Prostate gland (tissue), 2 donors: ENCODE measurements at places on chromosomes 3 and 15. TPM values are rescaled to one million over a fixed set of nuclear protein-coding genes. Genes with fewer than 3 reads are reported as not detected.

The PIF1 gene
- 9.8 TPM for total RNA-seq

The GOLGA6A gene
- total RNA-seq: not detected

DNA sequence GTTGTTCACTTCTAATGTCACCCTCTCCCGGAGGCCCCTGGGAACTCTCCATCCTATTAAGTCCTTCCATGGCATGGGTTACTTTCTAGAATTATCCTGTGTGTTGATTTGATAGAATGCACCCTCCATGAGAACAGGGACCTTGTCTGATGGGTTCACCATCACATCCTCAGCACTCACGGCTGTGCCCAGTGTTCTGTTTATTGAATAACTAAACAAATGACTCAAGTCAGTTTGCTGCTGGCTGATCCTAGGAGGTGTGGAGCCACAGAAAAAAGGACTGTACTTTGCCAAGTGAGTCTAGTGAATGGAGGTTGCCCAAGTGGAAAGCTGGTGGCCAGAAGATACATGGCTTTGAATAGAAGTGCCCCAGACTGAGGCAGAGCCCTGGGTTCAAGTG, 48.5 kb upstream of the RAB6B start:
- DNase-seq: no peak
- peak overlapping the region; percentile 72 for H3K27ac ChIP-seq
- no peaks in the 10 kb centered on the region for H3K36me3 ChIP-seq
- H3K27me3 ChIP-seq: no peaks in the 10 kb centered on the region
- H3K4me1 ChIP-seq: peaks cover 16% of the 10 kb centered on the region

DNA sequence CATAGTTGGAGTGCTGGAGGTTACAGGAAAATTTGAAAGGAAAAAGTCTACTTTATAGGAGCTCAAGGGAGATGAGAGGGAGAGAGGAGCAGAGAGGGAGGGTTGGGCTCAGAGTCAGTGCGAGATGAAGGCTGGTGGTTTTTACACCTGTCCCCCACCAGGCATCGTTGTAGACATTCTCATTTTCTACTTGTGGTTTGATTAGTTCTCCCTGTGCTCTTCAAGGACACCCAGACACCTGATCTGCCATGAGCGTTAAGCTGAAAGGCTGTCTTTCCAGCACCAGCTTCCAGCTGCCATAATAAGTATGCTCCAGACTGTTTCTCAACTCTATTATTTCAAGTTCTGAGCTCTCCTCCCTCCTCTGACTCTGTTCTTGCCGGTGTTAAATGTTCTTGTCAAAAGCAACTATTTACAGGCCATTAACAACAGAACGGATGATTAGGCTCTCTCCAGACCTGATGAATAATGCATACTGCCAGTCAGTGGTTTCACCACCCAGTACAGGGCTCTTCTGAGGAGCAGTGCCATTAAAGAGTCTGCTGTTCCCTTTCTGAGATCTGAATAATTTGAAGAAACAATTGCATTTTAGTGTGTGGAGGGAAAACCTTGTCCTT, 514.6 kb upstream of the MCTP2 start:
- no peak overlapping the region for H3K27ac ChIP-seq
- H3K4me3 ChIP-seq: no peak overlapping the region
- H3K36me3 ChIP-seq: no peaks in the 10 kb centered on the region
- H3K27me3 ChIP-seq: no peaks in the 10 kb centered on the region
- H3K4me1 ChIP-seq: no peaks in the 10 kb centered on the region

The CPA3 gene
- 2.6 TPM for total RNA-seq

GRCh38 chr15:91879158-91879557, 25.6 kb downstream of the SLCO3A1 start:
- H3K27me3 ChIP-seq: no peaks in the 10 kb centered on the region
- no peak overlapping the region for H3K27ac ChIP-seq
- H3K36me3 ChIP-seq: no peaks in the 10 kb centered on the region
- no peaks in the 10 kb centered on the region for H3K4me1 ChIP-seq
- DNase-seq: no peak
- H3K4me3 ChIP-seq: no peak overlapping the region

DNA sequence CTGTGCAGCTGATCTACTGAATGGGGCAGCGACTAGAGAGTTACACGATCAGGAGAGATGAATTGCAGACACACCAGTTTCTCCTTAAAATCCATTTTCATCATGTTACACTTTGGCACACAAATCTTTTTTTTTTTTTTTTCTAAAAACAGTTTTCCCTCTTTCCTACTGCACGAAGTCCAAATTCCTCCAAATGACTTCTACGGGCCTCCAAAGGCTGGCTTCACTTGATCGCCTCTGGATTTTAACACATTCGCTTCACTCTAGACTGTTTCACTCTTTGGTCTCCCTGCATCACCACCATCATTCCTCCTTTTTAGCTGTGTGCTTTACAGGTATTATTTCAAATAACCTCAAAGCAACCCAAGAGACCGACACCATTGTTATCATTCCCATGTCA, 268.6 kb downstream of the RORA start:
- DNase-seq: no peak
- H3K4me3 ChIP-seq: no peak overlapping the region
- H3K27me3 ChIP-seq: no peaks in the 10 kb centered on the region
- no peak overlapping the region for H3K27ac ChIP-seq
- no peaks in the 10 kb centered on the region for H3K36me3 ChIP-seq

The POPDC2 gene
- 8.7 TPM for total RNA-seq

- H3K27me3 ChIP-seq: no peaks in the 10 kb centered on the region
- H3K4me1 ChIP-seq: no peaks in the 10 kb centered on the region
- no peak overlapping the region for H3K27ac ChIP-seq
- H3K4me3 ChIP-seq: no peak overlapping the region
These were observed 107.1 kb upstream of the MELTF start for GRCh38 chr3:197136744-197137143.

- H3K4me1 ChIP-seq: no peaks in the 10 kb centered on the region
- no peak overlapping the region for H3K4me3 ChIP-seq
- H3K36me3 ChIP-seq: no peaks in the 10 kb centered on the region
- no peaks in the 10 kb centered on the region for H3K27me3 ChIP-seq
These were observed 229.2 kb downstream of the ZNF621 start for GRCh38 chr3:40753951-40754350.

DNA sequence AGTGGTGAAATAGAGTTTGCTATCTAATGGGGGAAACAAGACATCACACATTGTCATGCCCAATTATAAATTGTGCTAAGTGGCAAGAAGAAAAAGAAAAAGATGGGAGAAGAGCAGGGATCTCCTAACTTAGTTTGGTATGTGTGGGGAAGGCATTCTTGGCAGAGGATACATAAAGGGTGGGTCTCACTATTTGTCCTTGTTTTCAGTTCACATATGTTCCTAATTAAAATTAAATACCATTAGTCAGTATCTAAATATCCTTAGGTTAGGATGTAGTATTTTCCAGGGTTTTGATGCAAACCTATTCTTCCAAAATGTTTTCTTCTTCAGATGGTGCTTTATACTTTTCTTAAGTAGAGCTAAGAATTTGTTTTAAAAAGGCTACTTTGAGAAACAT, 173.7 kb downstream of the B3GALNT1 start:
- DNase-seq: no peak
- no peaks in the 10 kb centered on the region for H3K36me3 ChIP-seq
- no peaks in the 10 kb centered on the region for H3K4me1 ChIP-seq
- no peaks in the 10 kb centered on the region for H3K27me3 ChIP-seq

GRCh38 chr3:24450160-24450907, 44.3 kb downstream of the THRB start:
- no peaks in the 10 kb centered on the region for H3K36me3 ChIP-seq
- no peak for DNase-seq
- no peak overlapping the region for H3K27ac ChIP-seq

- H3K4me1 ChIP-seq: no peaks in the 10 kb centered on the region
- H3K27ac ChIP-seq: no peak overlapping the region
- no peak for DNase-seq
- H3K36me3 ChIP-seq: peaks cover 20% of the 10 kb centered on the region
These were observed 32.4 kb downstream of the EIF3J start for GRCh38 chr15:44569316-44569715.

The EXD1 gene
- 5.3 TPM for total RNA-seq
